ENCODE measurements at places on chromosomes 16 and 17. TPM values are rescaled to one million over a fixed set of nuclear protein-coding genes. Genes with fewer than 3 reads are reported as not detected.

The PRRT2 gene
- 4.0 TPM for total RNA-seq

The TMEM101 gene
- 30.7 TPM for total RNA-seq

The GGA2 gene
- total RNA-seq = 21.0 TPM

The TTYH2 gene
- 5.8 TPM for total RNA-seq

The VTN gene
- under 0.01 TPM for total RNA-seq

- no peak for DNase-seq
Measured at GRCh38 chr17:1147664-1148063, 32.1 kb downstream of the ABR start.

DNA sequence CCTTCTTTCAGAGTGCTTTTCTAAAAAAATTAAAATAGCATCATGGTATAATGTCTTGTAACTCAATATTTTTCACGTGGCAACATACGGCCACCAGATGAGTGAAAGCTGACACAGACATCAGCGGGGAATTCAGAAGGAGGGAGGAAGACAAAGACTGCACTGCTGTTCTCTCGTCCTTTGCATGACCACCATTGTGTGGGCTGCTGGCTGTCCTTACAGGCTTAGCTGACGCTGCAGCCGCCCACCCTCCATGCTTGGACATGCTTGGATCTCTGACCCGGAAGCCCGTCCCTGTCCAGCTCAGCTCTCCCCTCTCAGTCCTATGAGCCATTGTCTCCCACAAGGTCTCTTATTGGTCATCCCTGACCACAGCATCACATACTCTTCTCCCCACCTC is 11.4 kb upstream of the MLYCD start:
- no peak for DNase-seq

GRCh38 chr16:75007443-75007842 is 8.6 kb downstream of the ZNRF1 start:
- no peak for DNase-seq

DNA sequence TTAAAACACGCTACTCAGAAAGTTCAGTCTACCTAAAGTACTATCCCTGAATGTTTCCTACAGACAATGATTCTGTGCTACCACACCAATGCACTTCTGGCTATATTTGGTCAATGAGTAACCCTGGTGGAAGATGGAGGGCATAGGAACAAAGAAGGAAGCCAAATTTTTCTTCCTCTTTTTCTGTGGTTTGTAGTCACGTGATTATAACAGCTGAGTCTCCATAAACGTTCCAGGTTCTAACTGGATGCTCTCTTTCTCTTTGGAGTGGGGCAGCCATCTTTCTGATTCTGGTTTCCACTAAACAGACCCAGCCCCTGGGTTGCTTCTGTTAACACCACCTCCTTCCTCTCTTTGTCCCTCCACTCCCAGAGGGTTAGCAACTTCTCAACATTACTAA is 274.9 kb downstream of the CDH11 start:
- DNase-seq = no peak

DNA sequence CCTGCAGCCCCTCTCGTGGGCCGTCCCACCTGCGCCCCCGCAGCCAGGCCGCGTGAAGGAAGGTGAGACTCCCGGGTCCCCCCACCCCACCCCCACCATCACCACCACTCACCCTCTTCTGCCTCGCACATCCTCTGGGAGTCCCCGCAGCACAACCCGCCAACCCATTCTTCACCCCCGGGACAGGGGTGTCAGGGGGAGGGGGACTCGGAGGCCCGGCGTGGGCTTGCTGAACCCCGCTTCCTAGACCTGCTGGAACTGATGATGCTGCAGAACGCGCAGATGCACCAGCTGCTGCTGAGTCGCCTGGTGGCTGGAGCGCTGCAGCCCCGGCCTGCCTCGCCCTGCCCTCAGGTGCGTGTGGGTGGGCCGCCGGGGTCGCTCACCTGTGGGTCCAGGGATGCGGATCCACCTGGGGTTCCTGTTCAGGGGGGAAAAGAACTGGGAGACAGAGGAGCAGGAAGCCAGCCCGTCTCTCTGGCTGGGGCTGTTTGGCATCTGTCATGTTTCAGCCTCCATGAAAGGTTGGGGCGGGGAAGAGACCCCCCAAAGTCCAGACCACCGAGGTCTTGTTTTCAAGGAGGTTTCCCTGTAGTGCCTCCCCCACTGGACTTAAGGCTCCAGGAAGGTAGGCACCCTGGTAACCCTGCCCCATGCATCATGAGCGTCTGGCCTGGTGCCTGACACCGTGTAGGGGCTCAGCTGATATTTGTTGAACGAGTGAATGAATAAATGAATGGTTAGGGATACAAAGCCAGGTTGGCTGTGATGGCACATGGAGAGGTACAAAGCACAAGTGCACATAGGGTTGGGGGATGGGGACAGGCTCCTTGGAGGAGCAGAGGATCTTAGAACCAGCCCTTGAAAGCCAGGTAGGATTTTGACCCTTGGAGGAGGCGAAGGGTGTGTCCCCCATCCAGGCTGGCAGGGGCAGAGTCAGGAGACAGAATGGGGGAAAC is 849 bp downstream of the PRR29 start:
- DNase-seq = no peak

GRCh38 chr17:65220732-65221131 is 83.6 kb downstream of the RGS9 start:
- DNase-seq = no peak

DNA sequence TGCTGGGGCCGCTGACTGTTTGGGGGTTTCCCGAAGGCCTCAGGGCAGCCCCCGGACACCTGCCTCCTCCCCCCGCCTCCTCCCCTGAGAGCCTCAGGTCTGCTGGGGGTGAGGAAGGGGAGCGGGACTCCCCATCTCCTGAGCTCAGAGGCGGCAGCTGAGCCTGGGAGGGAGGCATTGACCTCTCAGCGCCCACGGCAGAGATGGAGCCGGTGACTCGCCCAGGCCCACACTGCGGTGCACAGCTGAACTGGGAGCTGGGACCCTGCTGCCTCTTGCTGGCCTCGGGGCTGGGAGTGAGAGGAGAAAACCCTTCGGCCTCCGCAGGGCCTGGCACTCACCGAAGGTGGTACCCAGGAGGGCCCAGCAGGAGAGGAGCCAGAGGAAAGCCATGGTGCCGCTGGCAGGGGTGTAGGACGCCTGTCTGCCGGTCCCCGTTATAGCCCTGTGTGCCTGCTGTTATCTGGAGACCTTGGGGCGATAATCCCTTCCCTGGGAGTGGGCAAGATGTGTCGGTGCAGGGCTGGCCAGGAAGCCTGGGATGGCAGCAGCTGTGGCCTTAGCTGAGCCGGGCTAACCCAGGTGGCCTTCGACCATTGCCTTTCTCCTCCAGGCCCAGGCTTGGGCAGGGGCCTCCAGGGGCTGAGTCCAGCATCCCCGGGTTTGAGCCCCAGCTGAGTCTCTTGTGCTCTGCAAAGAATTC is at the start of gene CTRB2:
Gene CTRB2, minus strand, starts transcription at position 413 of the 703 bp plus-strand sequence. Its CDS starts 20 bp downstream, at position 393.
- DNase-seq = no peak

DNA sequence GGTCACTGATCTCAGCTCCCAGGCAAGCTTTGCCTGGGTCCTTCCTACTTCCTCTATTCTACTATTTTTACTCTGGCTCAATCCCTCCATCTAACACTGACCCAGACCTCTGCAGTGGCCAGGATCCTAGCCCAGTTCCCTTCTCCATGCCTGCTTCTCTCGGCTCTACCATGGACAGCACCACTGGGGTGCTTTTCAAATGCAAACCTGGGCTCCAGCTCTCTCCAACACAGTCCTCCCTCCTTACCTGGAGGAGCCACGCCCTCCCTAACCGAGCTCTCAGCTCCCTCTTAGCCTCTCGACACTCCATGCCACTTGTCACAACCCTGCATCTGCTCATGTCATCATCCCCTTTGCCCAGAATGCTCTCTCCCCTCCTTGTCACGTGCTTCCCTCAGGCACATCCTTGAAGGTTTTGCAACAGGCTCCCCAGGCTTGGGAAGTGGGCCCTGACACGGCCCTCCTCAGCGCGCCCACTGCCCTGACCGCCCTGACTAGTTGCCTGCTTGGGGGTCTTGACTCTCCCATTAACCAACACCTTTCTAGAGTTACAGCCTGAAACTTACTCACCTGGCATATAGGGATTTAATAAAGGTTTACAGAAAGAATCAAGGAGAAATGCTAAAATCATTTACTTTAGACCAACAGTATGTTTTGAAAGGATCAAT is 41.6 kb downstream of the MARF1 start:
- DNase-seq = no peak

GRCh38 chr16:87186446-87186845 is 130.7 kb downstream of the C16orf95 start:
- no peak for DNase-seq

- no peak for DNase-seq
Measured at GRCh38 chr16:24045641-24046040, 209.9 kb downstream of the PRKCB start.

GRCh38 chr17:35713069-35713728 is 18.2 kb upstream of the RASL10B start:
- no peak for DNase-seq

GRCh38 chr16:64933885-64934284 is 188.0 kb downstream of the CDH11 start:
- no peak for DNase-seq

GRCh38 chr17:9406046-9406606 is 169.5 kb downstream of the STX8 start:
- DNase-seq = no peak

DNA sequence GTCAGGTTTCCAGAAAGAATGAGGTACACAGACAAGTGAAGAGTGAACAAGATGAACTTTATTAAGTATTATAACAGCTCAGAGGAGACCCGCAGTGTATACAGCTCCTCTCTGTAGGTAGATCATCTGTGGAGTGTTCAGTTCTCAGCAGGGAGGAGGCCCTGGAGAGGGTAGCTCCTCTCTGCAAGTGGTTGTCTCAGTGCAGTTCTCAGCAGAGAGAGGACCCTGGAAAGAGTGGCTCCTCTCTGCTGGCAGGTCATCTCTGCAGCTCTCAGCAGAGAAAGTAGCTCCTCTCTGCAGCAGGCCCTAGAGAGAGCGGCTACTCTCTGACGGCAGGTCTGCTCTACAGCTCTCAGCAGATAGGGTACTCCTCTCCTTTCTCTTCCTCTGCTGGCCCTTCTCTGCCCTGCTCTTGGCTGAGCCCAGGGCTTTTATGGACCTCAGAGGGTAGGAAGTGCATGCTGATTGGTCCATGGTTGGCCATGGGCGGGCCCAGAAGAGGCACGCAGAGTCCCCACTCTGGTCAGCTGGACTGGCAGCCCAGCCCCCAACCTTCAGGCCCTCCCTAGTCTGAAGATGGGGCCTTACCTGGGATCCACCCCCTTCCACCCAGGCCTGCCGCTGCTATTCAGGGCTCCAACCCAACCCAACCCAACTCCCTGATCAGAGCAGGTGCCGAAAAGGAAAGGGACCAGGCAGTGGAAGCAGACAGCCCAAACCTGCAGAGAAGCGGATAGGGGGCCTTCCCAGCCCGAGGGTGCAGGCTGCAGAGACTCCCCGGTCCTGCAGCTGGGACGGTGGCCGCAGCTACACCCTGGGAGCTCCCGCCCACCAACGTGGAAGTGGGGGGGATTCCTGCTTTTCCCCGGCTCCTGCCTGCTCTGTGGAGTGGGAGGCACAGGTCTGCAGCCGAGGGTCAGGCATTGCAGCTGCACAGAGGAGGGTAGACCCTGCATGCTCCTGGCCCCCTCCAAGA is 18.5 kb upstream of the DNAJA2 start:
- DNase-seq = no peak
